Activated T-helper 1 cell treated with Interleukin-2 at 50 U/mL for 16 hours (primary cell): ENCODE measurements at places on chromosomes 4 and X.

- no peak for DNase-seq
These were observed 177.4 kb upstream of the PPP1R2C start for GRCh38 chrX:42955349-42955748.

GRCh38 chr4:82818664-82819662 lies 20.4 kb upstream of the SCD5 start:
- DNase-seq, result no peak

- no peak for DNase-seq
These were observed 75.8 kb downstream of the NUDT11 start for GRCh38 chrX:51420610-51421009.

- no peak for DNase-seq
These were observed 45.6 kb downstream of the GALNT7 start for GRCh38 chr4:173214231-173214630.

DNA sequence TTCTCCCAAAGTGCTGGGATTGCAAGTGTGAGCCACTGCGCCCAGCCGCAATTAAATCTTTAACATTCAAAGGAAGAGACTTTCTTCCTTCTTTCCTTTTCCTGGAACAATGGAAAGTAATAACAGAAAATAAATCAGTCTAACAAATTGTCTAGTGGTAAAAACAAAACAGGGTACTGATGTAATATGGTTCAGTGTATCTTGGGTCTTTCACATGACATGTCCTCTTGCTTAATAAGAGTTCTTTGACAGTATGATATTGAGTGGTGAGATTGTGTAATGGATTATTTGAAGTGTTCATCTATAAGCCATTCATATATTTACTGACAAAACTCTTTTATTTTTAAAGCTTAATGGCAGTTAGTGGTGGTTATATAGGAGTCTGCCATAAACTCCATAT lies 256.6 kb downstream of the SPRY1 start:
- DNase-seq, result no peak

DNA sequence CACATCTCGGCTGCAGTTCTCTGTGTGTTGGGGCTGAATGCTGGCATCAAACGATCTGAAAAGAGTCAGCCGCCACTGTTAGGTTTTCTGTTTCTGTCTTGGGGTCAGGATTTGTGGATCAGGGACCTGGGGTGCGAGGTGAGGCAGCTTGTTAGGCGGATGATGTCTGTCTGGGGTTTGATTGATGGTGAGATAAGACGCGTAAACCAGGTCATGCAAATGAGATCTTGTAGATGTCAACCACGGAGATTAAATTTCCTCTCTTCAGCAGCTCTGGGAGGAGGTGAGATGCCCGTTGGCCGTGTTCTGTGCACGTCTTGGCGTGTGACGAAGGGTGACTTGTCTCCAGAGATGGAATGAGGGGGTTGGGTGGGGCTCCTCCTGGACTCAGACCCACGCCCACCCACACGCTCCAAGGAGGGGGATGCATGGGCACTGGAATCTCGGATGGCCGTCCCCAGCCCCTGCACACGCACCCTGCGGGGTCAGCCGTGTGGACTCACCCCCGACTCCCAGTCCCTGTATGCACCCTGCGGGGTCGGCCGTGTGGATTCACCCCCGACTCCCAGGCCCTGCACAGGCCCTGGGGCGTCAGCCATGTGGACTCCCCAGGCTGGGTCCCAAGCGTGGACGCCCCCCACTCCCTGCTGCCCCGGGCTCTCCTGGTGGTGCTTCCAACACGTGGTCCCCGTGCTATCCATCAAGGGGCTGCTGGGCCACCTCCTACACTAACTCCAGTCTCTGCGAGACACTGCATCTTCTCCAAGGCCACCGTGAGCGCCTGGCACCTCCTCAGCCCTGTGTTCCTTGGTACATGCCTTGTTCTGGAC lies 16.0 kb upstream of the UVSSA start:
- DNase-seq, result peak; percentile 49

DNA sequence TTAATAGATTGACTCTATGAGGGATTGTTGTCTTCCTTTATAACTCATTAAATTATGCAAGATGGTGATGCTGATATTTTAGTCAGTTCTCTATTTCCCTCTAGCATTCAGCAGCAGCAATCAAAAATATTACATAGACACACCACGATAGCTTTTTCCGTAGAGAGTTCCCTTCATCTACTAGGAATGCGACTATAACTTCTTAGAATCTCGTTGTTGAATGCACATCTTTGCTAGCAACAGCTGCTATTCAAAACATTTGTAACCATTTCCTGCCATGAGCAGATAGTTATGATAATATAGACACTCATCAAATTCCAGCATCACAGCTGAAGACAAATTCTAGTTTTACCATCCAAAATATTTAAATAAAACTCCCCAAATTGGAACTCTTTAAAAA lies 147.4 kb upstream of the FGF13 start:
- no peak for DNase-seq

DNA sequence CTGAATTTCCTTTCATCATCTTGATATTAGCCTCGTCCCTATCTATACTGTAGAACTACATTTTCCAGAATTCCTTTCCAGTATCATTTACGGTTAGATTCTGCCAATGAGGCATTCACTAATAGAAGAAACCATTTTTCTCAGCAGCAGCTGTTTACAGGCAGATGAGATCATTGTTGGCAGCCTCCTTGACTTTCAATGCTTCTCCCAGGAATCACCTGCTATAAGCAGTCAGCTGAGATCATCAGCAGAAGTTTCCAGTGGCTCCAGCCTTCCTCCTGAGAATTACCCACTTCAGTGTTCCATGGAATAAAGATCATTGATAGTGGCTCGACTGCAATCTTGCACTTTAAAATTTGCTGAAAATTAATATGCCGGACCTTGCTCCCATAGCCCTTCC lies 157.3 kb upstream of the TET2 start:
- DNase-seq, result no peak

- no peak for DNase-seq
These were observed 79.8 kb downstream of the NSUN7 start for GRCh38 chr4:40829586-40829985.

DNA sequence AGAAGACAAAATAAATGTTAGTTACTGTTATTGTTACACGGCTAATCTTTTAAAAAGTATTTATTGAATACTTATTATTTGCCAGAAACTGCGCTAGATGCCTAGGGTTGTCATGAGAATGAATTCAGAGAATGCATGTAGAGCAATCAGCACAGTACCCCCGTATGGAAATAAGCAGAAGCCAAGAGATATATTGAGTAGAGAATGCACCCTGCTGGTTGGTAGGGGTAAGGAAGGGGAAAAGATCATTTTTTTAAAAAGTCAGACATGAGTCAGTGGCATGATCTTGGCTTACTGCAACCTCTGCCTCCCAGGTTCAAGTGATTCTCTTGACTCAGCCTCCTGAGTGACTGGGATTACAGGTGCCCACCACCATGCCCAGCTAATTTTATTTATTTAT lies 13.1 kb upstream of the DRP2 start:
- no peak for DNase-seq

GRCh38 chr4:2596611-2597010 lies 60.2 kb downstream of the FAM193A start:
- no peak for DNase-seq

GRCh38 chrX:48028091-48028490 lies 21.3 kb downstream of the SPACA5 start:
- no peak for DNase-seq

- DNase-seq, result peak; percentile 9
These were observed 265.9 kb downstream of the ADAMTS3 start for GRCh38 chr4:72302981-72303704.

GRCh38 chrX:4322916-4323315 lies 609.5 kb upstream of the PRKX start:
- DNase-seq, result no peak

DNA sequence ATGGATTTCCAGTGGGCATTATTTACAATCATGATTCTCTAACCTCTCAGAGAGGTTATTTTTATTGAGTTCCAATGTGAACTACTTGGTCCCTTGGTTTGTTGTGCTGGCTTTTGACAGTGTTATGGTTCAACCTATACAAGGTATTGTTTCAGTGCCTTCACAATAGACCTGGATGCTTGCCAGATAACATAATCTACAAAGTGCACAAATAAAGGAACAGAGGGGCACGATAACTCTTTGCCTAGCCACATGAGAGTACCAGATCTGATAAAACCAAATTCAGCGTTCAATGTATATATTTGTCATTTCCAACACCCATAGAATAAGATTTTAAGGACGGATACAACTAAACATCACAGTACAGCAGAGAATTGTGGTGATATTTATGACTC lies 120.8 kb downstream of the RASL11B start:
- DNase-seq, result no peak
